ENCODE measurements at places on chromosomes 6 and 20.

DNA sequence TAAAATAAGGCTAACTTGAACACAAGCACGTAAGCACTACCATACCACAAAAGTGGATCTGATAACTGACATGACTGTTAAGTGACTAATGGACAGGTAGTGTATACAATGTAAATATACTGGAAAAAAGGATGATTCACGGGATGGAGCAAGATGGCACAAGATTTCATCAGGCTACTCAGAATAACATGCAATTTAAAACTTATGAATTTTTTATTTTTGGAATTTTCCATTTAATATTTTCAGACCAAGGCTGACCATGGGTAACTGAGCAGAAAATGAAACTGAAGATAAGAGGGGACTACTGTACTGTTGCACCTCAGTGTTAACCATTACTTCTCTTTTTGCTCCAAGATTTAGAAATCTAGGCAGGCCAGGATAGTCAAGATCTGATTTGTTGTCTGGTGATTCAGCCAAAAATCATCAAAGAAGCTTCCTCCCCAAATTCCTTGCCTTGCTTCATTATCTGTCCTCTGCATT lies 45.4 kb downstream of the TPBG start:
- peak; percentile 53 for DNase-seq

DNA sequence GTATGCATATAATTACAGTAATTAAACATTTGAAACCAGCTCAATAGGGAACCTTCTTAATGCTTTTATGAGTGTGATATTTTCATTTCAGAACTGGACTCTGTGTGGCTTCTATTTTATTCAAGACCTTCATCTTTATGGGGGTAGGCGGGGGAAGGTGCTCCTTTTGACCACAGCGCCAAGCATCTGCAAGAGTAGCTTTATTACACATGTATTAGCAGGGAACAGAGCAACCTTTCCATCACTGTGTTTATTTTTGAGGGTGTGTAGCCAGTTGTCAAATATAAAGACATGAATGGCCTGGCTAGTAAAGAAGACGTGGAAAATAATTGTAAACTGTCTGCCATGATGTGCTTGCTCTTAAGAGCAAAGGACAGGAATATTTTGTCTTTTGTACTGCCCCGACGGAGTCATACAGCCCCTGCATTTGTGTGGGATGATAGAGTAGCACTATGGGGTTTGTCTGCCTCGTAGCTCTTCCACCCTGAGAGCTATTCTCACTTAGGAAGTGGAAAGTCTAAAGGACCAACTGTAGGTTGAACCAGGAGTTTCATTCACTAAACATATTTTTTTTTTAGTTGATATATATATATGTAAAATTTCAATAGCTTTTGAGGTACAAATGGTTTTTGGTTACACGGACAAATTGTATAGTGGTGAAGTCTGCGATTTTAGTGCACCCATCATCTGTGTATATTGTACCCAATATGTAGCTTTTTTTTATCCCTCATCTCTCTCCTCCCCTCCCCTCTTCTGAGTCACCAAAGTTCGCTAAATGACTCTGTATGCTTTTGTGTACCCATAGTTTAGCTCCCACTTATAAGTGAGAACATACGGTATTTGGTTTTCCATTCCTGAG lies 91.2 kb downstream of the CARMIL1 start:
- no peak for DNase-seq

DNA sequence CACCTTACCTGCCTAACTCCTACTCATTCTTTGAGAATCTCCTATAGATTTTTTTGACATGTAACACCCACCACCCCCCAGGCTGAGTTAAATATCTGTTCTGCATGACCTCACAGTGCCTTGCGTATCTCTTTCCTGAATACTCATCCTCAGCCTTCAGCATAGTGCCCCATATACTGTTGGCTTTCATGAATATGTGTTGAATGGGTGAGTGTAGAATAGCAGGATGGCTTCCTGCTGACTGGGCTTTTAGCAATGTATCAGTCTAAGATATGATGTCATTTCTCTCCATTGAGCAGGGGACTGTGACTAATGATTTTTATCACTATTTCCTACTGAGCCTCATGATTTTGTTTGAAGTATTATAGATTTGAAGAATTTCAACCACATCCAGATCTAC lies 361.6 kb upstream of the MARCKS start:
- DNase-seq = peak; percentile 40

DNA sequence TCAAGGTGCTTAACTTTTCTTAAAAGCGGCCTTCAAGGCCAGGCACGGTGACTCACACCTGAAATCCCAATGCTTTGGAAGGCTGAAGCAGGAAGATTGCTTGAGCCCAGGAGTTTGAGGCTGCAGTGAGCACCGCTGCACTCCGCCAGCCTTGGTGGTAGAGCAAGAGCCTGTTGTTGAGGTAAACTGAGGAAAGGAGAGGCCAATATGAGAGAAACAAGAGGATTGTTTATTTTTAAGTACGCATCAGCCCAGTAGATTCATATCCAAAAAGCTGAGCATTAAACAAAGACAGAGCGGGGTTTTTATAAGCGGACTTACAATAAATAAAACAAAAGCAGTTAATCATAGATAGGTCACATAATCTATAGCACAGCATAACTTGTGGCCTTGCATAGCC lies 15.0 kb upstream of the GMPR start:
- DNase-seq = no peak

GRCh38 chr20:45344168-45344860 lies 3.9 kb downstream of the SDC4 start:
- DNase-seq = peak; percentile 71

- DNase-seq = no peak
Observed at GRCh38 chr6:149750136-149750609, 632 bp downstream of the PCMT1 start.

All from AG09309 (cell line).